ENCODE measurements at places on chromosomes 13 and 19.

DNA sequence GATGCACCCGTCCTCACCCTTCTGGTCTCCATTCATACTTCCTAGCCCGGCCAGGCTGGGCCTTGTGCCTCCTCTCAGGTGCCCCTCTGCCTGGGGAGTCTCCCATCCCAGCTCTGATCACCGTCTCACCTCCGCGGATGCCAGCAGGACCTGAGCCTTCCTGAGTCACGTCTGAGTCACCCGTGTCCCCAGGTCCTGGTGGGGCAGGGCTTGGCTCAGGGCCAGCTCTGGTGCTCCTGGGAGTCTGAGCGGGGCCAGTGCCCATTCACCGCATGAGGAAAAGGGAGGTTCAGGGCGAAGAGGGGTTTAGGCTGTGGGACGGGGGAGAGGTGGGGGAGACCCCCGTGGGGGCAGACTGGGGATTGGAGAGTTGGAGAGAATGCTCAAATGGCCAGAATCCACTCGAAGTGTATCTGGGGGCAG lies 593 bp downstream of the ATP8B3 start:
- DNase-seq, result no peak

GRCh38 chr13:45162194-45162593 lies 38.7 kb downstream of the KCTD4 start:
- no peak for DNase-seq

DNA sequence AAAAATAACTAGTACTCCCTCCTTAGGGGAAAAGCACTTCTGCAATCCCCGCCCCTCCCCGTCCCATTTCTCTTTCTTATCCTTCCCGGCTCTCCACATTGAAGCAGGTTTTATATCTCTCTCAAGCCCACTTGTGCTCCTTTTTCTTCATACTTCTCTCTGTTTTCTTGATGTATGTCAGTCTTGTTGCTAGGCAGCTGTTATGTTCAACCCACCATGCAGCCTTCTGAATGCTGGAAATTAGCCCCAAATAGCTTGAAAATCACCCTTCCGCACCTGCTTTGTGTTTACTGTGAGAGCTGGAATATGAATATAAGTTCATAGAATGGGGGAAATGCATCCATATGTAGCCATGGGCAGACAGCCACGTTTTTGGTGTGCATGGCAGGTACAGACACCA lies 461.4 kb downstream of the MYO16 start:
- peak; percentile 12 for DNase-seq

GRCh38 chr13:21077076-21077787 lies 15.8 kb upstream of the LATS2 start:
- DNase-seq, result no peak

- peak; percentile 42 for DNase-seq
Measured at GRCh38 chr13:77056382-77056781, 29.4 kb upstream of the FBXL3 start.

- DNase-seq, result no peak
Measured at GRCh38 chr19:677201-677600, 1.0 kb downstream of the FSTL3 start.

DNA sequence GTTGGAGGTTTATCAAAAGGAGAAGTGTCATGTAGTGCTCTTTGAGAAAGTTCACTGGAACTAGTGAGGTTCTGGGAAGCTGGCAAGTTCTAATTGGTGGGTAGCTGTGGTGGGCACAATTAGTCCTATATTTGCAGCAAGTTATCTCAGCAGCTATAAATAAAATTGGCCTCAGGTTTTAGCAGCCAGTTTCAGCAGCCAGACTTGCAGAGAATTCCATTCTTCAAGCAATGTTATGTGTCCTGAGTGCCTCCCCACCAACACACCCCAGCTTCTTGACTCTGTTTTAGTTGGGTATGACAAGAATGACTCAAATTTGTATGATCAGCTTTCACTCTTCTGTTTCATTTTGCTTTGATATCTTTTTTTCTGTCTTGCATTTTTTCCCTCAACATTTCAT lies 4.7 kb downstream of the IFT88 start:
- no peak for DNase-seq

GRCh38 chr13:33817513-33817900 lies 442 bp upstream of the RFC3 start:
- DNase-seq, result no peak

DNA sequence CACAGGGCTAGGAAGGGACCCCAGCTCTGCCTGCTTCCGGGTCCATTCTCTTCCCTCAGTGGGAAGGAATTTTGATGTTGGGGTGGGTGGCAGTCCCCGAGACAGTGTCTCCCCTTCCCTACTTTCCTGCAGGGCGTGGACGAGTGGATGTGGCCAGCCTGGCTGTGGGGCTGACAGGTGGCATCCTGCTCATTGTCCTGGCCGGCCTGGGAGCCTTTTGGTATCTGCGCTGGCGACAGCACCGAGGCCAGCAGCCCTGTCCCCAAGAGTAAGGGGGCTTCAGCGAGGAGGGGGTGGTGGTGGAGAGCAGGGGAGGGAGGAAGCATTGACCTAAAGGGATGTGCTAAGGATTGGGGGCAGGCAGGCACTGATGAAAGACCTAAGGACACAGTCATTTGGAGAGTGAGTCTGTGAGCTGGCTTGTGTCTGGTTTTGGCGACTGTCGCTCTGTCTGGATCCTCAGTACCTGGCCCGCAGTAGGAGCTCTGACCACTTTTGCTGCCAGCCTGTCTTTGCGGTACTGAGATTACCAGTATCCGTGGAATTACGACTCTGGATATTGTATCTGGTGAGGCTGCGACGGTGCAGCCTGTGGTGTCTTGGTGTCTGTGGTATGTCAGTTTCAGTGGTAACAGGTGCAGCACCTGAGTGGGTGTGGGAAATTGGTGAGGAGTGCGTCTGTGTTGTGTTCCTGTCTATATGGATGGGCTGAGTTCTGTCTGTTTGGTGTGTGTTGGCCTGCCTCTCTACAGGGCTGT lies 2.4 kb upstream of the PRR12 start:
- no peak for DNase-seq

DNA sequence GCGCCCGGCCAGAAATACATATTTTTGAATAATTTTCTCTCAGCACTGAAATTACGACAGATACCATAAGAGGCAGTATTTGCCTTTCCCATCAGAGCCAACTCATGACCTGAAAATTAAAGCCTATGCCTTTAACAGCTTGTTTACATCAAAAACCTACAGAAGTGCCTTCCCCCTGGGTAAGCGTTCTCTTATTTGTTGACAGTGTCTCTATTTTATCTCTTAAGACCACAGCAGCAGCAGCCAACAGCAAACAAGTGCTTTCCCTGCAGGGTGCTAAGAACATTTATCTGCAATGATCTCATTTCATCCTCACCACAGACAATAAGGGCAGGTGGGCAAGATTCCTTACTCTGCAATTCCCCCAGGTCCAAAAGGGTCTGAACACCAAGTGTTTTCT lies 6.0 kb downstream of the AKAP8L start:
- no peak for DNase-seq

- no peak for DNase-seq
Measured at GRCh38 chr13:112220296-112220875, 153.4 kb downstream of the SOX1 start.

DNA sequence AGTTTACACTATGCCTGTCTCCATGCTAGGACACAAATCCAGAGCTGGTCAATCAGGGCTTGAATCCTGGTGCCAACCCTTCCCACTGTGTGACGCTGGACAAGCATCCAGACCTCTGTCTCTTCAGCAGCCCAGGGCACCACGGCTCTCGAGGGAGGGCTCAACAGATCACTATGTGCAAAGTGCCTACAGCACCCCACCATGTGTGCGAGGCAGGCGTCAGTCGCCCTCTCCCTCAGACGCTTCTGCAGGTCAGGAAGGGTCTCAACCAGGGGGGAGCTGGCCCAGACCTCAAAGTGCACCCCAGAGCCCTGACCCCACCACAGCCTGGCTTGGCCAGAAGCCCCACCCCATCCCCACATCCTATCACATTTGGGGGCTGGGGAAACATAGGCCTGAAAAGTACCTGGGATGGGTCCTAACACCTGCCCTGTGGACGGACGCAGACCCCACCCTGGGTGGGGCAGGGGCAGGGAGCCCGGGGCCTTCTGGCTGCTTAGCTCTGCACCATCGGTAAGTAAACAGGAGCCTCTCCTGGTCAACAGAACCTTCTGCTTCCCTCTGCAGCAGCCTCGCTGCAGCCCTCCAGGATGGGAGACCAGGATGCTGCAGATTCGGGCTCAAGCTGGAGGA lies 2.9 kb upstream of the C2CD4C start:
- DNase-seq, result no peak

GRCh38 chr13:79432992-79433391 lies 26.9 kb upstream of the RBM26 start:
- DNase-seq, result no peak

GRCh38 chr13:96762876-96763275 lies 231.4 kb downstream of the OXGR1 start:
- DNase-seq, result no peak

DNA sequence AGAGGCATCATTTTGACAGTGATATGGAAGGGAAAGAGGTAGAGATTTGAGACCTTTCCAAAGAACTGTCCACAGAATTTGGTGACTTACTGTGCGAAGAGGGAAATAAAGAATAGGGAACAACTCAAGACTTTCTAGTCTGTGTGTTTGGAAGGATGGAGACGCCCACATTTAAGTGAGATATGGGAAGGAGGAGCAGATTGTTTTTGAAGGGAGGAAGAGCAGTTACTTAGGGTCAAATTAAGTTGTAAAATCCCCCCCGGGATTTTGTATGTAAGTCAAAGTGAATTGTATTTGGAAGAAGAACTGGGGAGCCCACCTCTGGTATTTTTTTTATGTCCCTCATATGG lies 1.2 kb downstream of the USPL1 start:
- DNase-seq, result peak; percentile 25

DNA sequence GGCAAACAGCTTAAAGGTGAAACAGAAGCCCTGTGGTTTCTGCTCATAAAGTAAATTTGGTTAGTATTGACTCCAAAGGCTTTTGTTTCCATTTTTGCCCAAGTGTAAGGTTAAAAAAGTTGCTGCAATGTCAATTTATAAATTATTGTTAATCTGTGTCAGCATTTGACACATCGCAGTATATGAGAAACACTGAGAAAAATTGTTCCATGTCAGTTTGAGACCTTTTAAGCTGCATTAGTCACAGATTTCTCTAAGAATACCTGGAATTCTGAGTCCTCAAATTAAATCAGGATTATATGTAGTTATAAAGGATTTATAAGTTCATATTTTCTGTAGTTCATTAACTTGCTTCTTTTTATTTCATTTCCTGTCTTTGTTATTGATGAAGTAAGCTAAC lies 78.8 kb downstream of the FGF14 start:
- no peak for DNase-seq

DNA sequence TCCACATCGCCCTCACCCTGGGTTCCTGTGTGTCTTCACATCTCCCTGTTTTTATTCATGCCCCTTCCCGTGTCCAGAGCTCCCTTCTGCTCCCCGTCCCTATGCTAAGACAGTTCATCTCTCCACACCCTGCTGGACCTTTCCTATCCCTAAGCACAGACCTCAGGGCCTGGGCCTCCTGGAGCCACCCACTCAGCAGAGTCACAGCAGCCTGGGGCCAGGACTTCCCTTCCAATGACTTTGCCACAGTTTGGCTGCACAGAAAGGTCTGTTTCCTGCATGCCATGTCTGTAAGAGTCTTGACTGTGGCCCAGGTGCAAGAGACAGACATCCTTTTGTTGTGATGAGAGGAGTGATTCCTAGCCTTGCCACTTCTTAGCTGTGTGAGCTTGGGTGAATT lies 470.7 kb downstream of the TSHZ3 start:
- DNase-seq, result no peak

- no peak for DNase-seq
Measured at GRCh38 chr13:20633802-20634201, 66.8 kb downstream of the IFT88 start.

Data from NCI-H1417 (cell line).